ENCODE measurements at places on chromosomes 3 and 15.
A peak's percentile ranks its signal among the peaks of the same experiment; 100 is the strongest.

DNA sequence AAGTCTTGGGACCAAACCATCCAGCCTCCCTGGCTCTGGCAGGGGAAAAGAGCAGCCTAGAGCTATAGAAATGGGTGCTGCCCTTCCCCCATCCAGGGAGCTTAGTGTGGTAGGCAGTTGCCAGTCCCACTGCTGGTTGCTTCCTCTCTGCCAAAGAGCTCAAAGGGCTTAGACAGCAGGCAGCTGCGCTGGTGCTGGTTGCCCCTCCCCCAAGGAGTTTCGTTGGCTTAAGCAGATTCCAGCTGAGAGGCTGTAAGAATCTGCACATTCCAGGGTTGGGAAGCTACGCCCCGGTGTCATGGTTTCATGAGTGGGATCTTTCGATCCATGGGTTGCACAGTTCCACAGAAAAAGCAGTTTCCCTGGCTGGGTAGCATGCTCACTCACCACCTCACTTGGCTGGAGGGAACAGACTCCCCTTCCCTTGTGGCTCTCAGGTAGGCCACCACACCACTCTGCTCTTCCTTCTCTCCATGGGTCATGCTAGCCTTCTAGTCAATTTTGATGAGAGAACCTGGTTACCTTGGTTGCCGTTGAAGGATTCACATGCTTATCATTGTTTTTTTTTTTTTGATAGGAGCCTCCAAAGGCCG, 195.1 kb downstream of the EPHA6 start:
- no peak for DNase-seq

DNA sequence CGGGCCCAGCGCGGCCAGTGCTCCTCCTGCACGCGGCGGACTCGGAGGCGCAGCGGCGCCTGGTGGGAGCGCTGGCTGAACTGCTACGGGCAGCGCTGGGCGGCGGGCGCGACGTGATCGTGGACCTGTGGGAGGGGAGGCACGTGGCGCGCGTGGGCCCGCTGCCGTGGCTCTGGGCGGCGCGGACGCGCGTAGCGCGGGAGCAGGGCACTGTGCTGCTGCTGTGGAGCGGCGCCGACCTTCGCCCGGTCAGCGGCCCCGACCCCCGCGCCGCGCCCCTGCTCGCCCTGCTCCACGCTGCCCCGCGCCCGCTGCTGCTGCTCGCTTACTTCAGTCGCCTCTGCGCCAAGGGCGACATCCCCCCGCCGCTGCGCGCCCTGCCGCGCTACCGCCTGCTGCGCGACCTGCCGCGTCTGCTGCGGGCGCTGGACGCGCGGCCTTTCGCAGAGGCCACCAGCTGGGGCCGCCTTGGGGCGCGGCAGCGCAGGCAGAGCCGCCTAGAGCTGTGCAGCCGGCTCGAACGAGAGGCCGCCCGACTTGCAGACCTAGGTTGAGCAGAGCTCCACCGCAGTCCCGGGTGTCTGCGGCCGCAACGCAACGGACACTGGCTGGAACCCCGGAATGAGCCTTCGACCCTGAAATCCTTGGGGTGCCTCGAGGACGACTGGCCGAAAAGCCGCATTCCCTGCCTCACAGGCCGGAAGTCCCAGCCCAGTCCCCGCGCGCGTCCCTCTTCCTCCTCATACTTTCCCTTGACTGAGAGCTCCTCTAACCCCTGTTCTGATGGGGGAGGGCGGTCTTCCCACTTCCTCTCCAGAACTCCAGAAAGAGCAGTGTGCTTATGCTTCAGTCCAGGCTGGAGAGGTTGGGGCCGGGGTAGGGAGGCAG, 1.4 kb upstream of the IL17RC start:
- DNase-seq, result peak; percentile 26

GRCh38 chr3:164416491-164417222, 661.6 kb downstream of the SI start:
- DNase-seq, result no peak

DNA sequence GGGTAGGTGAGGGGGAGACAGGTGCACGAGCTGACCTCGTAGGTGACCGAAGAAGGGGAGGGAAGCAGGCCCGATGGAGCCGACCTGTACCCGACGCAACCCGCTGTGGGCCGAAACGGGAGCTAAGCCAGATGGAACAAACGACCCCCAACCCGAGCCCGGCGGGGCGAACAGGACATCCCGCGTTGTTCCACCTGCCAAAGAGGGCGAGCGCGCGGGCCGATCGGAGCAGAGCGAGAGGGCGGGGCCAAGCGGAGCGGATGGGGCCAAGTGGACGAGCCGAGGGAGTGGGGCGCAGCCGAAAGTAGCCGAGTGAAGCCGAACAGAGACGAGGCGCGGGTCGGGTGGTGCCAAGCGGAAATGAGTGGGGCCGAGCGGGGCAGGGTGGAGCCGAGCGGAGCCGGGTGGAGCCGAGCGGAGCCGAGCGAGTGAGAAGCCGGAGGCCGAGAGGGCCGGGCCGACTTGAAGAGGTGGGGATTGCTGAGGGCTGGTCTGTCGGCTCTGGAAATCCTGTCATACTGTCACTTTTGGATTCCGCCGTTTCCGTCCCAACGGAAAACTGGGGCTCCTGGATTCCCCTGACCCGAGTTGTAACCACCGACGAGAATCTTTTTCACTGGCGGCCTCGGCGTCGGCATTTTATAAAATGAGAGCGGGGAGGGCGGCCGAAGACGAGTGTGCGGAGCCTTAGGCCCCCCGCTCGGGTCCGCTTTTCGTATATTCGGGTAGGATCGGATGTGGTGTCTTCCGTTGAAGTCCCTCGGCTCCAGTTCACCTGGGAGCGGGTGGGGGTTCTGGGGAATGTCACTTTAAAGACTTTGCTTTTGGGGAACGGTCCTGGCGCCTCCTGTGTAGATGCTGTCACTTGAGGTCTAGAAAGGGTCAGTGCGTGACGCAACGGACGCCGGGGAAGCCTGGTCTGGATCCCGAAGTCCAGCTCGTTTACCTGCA, 15.6 kb upstream of the WNT7A start:
- peak; percentile 94 for DNase-seq
